ENCODE measurements at places on chromosomes 6 and 20.

GRCh38 chr6:43972179-43972912 lies 154.9 kb downstream of the MRPL14 start:
- DNase-seq: peak; percentile 81

- DNase-seq: peak; percentile 60
These were observed 98.3 kb downstream of the SIM1 start for GRCh38 chr6:100366419-100366818.

- no peak for DNase-seq
These were observed 2.1 kb upstream of the RBM38 start for GRCh38 chr20:57388953-57389694.

- DNase-seq: no peak
These were observed 123.0 kb downstream of the JARID2 start for GRCh38 chr6:15368873-15369272.

GRCh38 chr20:4018023-4018748 lies 2.8 kb upstream of the RNF24 start:
- no peak for DNase-seq

GRCh38 chr6:149211046-149211571 lies 106.4 kb upstream of the TAB2 start:
- DNase-seq: peak; percentile 15

- no peak for DNase-seq
These were observed 76.9 kb downstream of the SMOC2 start for GRCh38 chr6:168517742-168518347.

DNA sequence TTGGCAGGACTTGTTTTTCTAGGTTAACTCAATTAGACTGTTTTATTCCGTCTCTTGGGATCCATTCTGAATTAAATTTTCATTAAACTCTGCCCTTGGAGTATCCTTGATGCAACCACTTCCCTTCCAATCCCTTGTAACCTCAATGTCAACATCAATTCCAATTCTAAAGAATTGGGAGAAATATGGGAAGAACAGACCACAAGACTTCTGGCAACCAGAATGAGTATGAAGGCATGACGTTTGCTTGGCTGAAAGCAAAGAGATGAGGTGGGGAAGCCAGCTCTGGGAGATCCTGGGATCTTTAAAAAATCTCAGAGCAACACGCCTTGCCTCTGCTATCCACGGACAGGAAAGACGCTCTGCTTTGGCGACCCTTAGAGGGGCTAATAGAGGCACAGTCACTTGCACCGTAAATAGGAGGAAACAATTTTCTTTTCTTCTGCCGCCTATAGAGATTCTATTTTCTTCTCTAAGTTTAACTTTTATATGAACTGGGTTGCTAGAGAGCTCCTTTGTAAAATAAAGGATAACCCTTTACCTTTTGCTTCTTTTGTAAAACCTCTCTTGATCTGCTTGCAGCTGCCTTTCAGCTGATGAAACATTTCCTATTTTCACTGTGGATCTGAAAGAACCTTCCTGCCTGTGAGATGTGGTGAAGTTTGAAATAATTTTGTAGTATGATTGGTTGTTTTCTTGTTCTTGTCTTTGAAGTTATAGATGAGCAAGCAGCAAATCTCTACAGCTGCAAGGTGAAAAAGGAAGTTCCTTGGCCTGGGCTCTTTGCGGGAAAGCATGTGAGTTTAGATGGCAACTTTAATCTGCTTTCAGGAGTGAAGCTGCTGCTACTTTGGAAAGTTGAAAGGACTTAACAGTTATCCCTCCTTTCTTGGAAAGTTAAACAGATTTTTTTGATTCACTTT lies at the start of gene ASIP:
Gene ASIP, plus strand, starts transcription at position 731 of the 923 bp plus-strand sequence. CDS start 18,952 bp downstream, outside the sequence.
- DNase-seq: no peak

- no peak for DNase-seq
These were observed 55.3 kb upstream of the SOX4 start for GRCh38 chr6:21538186-21538798.

- no peak for DNase-seq
These were observed 479.3 kb upstream of the BTBD3 start for GRCh38 chr20:11438412-11438811.

GRCh38 chr6:29760328-29760727 lies 37.1 kb downstream of the HLA-F start:
- no peak for DNase-seq

- no peak for DNase-seq
These were observed 22.2 kb upstream of the TXLNB start for GRCh38 chr6:139313784-139314545.

DNA sequence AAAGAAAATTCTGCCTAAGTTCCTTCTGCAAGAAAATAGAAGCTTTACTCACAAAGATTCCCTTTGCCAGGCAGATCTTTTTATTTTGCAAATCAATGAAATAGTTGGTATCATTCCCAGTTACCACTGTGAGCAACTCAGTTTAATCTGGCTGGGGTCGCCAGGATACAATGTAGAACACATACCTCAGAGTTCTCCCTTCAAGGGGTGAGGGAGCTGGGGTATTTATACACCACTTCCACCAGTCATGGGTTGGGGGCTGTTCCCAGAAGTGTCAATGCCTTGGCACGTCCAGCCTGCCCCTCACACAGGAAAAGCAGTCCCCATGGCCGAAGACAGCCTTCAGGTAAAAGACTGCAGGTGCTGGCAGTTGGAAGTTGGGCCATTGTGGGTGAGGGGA lies 86.2 kb downstream of the SLC24A3 start:
- no peak for DNase-seq

DNA sequence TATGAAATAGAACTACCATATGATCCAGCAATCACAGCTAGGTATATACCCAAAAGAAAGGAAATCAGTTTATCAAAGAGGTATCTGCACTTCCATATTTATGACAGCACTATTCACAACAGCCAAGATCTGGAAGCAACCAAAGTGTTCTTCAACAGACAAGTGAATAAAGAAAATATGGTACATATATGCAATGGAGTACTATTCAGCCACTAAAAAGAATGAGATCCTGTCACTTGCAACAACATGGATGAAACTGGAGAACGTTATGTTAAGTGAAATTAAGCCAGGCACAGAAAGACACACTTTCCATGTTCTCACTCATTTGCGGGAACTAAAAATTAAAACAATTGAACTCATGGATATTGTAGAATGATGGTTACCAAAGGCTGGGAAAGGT lies 15.3 kb downstream of the PCNA start:
- DNase-seq: no peak
